ENCODE measurements at places on chromosomes 16 and 17.

DNA sequence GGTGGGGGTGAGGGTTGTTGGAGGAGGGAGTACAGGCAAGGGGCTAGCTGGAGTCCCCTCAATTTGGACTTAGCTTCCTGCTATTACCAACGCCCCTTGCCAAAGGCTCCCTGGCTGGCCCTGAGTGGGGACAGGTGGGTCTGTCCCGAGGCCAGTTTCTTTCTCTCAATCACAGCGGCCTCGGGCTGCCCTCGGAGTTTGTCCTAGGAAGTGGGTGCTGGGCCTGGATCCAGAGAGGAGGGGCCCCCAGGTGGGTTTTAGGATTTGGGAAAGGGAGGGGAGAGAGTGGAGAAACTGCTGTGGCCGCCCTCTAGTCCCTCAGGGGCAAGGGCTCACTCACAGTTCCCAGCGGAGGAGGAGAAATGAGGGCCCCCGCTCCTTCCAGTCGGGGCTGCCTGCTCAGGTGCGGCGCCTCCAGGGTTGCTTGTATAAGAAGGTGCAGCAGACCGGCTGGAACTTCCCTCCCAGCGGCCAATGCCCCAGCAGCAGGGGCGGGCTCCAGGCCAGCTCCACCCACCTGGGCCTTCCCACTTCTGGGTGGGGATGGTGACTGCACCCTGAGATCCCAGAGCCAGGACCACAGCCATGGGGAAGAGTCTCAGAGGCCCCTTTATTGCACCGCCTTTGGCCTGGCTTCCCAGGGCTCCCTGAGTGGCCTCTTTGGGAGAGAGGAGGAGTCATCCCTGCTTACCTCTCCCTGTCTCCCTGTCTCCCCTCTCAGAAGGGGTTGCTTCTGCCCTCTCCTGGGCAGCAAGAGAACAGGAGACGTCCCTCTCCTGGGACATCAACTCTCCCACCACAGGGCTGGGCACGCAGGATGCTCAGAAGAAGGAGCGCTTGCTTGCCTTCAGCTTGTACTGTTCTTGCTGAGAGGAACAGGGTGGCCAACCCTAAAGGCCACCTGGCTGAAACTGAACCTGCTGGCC is 112.0 kb upstream of the SMURF2 start:
- peak; percentile 57 for DNase-seq

DNA sequence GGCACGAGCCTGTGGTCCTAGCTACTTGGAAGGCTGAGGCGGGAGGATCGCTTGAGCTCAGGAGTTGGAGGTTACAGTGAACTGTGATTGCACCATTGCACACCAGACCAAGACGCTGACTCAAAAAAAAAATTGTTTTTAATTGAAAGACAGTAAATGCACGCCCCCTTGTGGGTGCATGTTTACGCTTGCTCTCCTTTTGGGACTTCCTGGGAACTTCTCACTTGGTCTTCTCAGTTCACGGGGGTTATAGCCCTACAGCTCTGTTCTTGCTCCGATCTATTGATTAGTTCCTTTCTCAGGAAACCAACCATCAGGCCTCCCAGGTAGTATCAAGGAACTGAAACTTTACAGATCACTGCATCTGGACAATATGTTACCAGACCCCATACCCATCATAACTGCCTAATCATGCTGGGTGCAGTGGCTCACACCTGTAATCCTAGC is 14.2 kb upstream of the RIPOR1 start:
- peak; percentile 61 for DNase-seq

- DNase-seq: no peak
Observed at GRCh38 chr16:50535506-50536257, 12.5 kb upstream of the NKD1 start.

DNA sequence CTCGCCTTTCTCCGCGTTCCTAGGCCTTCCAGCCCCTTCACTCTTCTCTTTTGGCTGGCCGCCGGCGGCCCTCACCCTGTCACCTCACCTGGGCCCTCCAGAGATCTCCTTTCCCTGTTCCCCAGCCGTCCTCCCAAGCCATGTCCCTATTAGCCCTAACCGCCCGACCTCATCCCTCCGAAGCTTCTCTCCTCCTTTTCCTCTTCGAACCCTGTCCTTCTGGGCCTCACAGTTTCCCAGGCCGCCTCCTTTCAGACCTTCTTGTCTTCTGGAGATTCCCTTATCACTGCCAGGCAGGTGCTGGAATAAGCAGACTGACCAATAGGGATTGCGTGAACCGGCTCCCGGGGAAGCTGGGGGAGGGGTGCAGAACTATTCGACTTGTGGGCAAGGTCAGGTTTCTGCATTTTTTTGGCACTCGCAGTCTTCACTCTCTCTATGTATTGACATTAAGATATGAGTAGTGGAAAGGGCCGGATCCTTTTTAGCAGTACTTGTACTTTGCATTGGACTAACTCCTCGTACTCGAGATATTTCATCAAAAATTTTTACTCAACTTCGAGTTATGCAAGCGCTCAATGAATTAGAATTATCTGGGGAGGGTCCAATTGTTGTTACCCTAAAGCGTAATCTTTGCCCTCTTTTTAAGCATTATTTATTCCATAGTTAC is 690 bp downstream of the RHOT1 start:
- peak; percentile 79 for DNase-seq

DNA sequence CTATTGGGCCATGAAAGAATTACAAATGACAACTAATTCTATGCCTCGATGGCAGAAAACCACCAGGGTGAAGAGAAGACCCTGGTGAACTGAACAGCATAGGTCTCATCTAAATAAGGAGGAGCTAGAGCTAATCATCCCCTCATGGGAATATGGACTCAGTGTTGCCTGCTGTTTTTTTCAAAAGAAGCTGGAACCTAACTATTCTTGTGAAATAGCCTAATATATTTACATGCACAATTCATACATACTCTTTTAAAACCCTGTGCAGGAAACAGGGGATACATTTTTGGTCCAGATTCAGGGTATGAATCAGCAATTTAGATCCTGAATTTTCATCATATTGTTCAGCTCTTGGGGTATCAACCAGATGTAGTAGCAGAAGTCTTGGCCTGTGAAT is 560.6 kb downstream of the TOX3 start:
- DNase-seq: no peak

DNA sequence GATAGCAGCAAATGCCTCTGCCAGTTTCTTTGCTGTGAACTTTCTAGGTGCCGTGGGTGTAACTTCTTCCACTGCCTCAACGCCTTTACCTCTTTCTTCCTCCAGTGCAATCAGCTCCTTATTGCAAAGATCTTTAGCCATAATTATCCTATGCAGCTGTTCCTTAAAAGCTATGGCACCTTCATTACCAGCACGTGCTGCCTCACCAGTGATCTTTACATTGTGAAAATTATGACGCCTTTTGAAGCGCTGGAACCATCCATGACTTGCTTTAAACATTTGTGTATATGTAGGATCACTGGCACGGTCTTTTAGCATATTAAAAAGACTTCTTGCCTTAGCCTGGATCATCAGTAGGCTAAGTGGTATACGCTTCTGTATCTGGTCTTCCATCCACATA is 8.0 kb downstream of the PTRH2 start:
- no peak for DNase-seq

DNA sequence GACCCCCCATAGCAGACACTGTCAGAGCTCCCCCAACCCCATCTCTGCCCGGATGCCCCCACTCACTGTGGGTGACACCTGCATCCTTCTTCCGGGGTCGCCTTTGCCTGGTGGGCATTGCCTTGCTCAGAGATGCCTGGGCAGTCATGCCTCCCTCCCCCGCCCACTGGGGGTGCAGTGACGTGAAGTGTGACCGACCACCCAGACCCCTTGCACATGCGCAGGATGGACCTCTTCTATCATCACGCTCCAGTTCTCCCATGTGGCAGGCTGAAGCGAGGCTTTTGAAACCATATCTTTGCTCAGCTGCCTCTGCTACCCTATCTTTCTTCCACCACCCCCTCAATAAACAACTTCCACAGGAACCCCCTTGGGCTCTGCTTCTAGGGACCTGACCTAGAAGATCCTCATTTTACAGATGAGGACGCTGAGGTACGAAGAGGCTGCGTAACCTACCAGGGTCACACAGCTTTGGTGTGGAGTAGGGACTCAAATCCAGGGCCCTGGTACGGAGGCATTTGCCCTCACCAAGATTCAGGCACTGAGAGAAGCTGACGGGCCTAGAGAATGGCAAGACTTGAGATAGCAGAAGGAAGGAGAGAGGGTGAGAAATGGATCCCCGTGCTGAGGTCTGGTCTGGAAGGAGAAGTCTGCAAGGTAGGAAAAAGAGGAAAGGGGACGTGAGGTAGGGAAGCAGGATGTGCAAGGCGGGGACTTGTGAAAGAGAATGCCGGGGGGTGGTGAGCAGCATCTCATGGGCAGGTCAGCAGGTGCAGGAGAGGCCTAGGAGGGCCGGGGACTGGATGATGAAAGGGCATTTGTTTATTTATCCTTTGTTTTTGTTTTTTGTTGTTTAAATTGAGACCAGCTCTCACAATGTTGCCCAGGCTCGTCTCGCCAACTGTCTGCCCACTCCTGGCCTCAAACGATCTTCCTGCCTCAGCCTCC is 14.4 kb downstream of the NLRC5 start:
- DNase-seq: no peak

DNA sequence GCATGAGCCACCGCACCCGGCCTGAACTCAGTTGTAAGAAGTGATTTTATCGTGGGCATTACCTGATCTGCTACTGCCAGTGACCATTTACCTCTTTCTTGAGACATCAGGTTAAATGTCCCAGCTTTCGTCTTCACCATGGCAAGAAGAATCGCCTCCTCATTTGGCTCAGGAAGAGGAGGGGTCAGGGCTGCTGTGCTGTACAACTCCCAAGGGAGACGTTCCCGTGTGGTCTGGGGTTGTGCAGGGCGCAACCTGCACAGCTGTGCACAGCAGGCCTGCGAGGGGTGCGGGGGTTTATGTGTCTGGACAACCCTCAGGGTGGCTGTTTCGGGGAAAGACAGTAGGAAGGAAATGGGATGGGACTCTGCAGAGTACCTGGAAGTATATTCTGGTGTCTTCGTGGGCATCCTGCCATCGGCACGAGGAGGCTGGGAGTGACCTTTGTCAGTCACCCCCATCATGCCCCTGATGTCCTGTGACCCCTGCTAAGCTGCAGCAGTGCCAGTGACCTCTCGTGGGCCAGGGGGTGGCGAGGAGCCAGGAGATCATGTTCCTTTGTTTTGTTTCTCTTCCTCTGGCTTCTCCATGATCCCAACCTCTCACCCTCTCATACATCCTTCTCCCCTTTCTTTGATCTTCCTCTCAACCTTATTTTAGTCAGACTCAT is 27.3 kb downstream of the CIBAR2 start:
- DNase-seq: no peak

DNA sequence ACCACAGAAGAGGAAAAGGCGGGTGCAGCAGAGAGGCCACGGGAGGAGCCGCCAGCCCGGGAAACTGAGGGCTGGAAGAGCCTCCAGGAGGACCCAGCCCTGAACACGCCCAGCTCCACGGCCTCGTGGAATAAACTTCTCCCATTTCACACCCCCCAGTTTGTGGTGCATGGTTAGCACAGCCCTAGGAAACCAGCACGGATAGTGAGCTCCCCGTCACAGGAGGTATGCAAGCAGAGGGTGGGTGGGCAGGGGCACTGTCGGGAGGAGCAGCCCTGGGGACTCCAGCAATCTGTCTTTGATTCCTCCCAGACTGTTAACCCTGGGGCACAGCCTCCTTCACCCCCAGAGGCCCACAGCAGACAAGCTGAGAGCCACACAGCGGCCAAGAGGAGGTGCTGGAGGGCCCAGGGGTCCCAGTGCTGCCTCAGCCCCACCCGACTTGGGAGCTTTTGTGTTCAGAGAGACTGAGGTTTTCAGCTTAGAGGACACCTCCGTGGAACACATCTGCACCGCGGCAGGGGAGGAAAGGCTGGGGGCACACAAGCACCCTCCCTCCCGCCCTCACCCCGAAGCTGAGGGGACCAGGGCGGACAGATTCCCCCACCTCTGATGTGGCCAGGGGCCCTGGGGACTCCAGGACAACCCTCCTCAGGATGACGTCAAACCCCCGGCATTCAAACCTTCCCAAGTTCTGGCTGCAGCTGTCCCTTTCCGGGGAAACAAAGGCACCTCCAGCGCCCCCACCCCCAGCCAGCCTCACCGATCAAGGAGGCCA is 1.7 kb upstream of the IL17C start:
- DNase-seq: no peak

GRCh38 chr16:75239542-75240122 is 11.8 kb downstream of the BCAR1 start:
- DNase-seq: no peak

GRCh38 chr17:82636626-82637598 is 11.3 kb downstream of the WDR45B start:
- no peak for DNase-seq

- no peak for DNase-seq
Observed at GRCh38 chr16:27025581-27025980, 41.1 kb upstream of the C16orf82 start.

- no peak for DNase-seq
Observed at GRCh38 chr17:6749519-6749918, 6.3 kb upstream of the XAF1 start.

- no peak for DNase-seq
Observed at GRCh38 chr17:56751145-56751738, 82.5 kb downstream of the C17orf67 start.

DNA sequence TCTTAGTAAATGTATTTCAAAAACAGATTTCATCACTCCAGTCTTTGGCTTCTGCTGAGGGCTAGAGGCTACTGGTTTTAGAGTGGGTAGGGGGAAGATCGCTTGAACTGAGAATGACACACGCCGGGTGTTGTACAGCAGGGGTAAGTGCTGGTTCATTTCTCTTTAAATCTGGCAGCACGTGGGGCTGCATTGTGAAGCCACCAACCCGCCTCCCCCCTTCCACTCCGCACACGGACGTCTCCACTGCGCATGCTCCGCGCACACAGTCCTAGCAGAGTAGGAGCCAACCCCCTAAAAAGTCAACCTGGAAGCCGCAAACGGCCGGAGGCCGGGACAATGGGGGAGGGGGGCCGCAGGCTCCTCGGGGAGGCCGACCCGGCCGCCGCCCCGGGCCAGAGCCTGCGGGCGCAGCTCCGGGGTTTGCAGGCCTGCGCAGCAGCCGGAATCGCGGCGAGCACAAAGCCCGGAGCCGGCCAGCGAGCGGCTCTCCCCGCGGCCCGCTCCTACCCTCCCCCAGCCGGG is 1.3 kb downstream of the UBE2G1 start:
- DNase-seq: peak; percentile 91

GRCh38 chr17:41848788-41849187 is 11.2 kb downstream of the KLHL10 start:
- DNase-seq: no peak

DNA sequence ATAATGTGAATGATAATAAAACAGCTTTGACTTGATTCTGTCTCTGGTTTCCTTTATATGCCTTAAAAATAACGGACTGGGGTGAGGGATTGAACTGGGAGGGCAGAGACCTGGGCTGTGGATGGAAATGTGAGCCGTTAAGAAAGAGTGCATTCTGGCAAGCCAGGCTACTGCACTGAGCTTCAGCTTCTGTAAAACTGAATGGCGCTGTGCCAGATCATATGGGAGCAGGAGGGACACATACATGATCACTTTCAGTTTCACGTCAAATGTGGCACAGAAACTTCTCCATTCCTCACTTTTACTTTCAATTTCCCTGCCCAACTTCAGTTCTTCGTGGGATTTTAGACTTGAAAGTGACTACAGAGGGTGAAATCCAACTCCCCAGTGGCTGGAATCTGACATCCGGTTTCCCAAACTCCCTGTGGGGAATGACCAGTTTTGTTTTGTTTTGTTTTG is 1.1 kb downstream of the MT2A start:
- DNase-seq: peak; percentile 53
